ENCODE measurements at places on chromosomes 13 and 19.

- DNase-seq: no peak
These were observed 15.3 kb downstream of the ATP7B start for GRCh38 chr13:51995677-51996551.

DNA sequence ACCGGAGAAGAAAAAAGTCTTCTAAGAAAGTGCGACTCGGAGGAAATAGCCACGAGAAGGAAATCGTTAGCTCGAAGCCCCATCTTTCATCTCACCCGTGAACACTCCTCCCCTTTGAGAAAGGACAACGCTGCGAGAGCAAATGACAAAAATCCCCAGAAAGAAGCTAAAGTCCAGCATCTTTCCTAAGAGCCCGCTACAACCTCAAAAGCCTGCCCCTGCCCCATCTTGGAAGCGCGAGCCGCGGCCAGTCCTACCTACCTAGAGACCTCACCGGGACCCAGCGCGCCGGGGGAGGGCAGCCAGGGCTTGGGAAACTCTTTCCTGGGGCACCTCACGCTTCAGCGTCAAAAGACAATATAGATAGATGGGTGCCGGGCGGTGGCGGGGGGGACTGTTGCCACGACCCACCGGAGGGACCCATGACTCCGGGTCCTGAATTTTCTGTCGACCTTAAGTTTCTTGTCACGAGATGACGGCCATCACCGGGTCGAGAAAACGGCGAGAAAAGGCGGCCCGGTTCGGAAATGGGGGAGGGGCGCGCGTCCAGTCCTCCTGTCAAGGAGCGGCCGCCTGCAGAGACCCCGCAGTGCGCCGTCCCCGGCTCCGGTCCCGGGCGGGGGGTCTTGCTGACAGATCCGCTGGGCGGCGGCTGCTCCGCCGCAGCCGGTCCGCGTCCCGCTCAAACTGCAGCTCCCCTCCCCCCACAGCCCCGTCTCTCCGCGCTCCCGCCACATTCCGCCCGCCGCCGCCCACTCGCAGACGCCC is 65.9 kb downstream of the KCNRG start:
- DNase-seq: peak; percentile 33

DNA sequence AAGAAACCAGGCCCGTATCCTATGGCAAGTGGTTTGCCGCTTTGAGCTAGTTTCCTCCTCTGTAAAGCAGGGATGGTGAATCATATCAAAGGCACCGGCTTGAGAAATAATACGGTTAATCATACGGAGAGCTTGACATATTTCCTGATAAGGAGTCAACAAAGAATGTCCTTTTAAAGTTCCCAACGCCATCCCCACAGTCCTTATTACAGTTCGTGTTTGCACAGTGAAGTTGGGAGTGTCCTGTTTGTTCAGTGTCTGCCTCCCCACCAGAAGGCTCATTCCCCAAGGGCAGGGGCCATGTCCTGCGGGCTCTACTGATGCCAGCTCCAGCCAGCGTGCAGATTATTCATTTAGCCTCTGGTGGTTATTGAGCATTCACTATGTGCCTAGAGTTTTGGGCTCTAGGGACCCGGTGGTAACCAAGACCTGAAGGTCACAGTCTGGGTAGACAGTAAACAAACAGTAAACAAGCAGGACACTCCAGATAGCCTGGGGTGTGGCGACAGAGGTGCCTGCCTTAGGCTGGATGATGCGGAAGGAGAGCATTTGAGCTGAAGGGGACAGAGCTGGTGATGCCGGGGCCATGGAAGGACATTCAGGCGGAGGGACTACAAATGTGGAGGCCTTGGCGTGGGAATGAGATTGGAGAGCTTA is 6.3 kb downstream of the GRAMD1A start:
- DNase-seq: no peak

DNA sequence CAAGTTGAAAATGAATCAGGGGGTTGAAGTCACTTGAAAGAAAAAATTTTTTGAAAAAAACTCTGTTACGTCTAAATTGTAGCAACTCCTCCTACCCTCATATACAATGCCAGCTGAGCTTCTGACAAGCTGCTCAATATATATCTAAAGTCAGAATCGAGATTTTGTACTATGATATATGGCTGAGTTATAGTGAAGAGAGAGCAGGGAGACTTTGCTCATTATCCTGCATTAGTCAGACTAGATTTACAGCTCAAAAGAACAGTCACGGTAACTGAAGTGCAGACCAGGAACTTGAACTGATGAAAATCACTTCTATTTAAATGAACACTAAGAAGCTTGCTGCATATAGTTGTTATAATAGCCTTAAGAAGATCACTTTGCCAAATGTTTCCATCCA is 153.1 kb downstream of the LACC1 start:
- no peak for DNase-seq

GRCh38 chr13:108126056-108126455 is 89.3 kb downstream of the LIG4 start:
- DNase-seq: no peak

GRCh38 chr13:83048419-83048818 is 833.9 kb downstream of the SLITRK1 start:
- DNase-seq: no peak

DNA sequence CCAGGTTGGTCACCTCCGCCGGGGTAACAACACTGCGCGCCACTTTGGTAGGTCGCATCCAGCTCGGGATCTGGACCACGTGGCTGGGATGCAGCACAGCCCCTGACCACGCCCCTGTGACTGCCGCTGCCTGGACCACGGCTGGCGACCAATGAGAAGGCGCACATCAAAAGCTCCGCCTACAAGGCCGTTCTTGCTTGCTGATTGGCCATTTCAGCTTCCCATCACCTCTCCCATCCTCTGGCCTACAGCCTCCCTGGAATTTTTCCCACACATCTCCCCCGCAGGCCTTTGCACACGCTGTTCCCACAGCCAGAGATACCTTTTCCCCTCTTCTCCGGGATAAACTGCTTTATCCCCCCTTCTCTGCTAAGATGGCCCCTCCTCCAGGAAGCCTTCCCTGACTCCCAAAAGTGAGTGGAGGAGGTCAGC is 12.5 kb upstream of the MAP1S start:
- DNase-seq: no peak

GRCh38 chr13:59479629-59480028 is 684.1 kb downstream of the DIAPH3 start:
- no peak for DNase-seq

- no peak for DNase-seq
These were observed 3.0 kb downstream of the C19orf67 start for GRCh38 chr19:14082675-14082960.

GRCh38 chr19:42198676-42199439 is 18.6 kb downstream of the DEDD2 start:
- DNase-seq: peak; percentile 82

- no peak for DNase-seq
These were observed 1060.5 kb downstream of the DIAPH3 start for GRCh38 chr13:59103004-59103768.

DNA sequence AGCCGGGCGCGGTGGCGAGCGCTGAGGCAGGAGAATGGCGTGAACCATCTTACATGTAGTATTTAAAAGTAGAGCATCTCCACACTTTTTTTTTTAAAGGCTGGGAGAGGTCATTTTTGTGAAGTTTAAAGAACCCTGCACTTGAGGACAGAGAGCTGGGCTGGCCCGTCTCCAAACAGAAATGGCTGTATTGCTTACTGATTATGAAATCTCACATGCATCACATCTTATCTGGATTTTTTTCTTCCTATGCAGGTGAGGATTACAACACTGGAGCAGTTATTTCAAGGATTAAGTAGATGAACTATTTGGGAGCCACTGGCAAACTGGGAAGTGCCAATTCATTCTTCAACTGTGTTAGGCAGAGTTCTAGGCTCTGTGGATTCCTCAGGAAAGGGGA is 59.5 kb downstream of the TEX26 start:
- DNase-seq: no peak

GRCh38 chr13:32734511-32734910 is 148.3 kb downstream of the PDS5B start:
- DNase-seq: no peak

DNA sequence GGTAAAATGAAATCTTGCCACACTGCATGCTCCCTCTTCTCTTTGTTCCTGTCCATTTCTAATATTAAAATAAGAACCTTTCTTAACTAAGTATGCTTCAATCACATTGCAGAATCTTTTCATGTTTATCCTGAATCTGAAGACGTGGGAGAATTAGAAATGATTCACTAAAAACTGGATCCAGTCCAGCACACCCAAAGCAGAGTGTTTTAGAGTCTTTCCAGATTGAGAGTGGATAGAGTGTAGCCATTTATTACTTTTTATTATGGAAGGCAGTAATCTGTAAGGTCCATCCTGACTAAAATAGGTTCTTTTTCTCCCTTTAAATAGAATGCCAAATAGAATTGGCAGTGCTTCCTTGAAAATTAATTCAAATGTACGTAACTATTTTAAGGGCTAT is 453.5 kb downstream of the TDRD3 start:
- no peak for DNase-seq

- DNase-seq: no peak
These were observed 134.9 kb upstream of the SPACA7 start for GRCh38 chr13:112241288-112241687.

- DNase-seq: no peak
These were observed 17.4 kb upstream of the POMP start for GRCh38 chr13:28641600-28641926.

DNA sequence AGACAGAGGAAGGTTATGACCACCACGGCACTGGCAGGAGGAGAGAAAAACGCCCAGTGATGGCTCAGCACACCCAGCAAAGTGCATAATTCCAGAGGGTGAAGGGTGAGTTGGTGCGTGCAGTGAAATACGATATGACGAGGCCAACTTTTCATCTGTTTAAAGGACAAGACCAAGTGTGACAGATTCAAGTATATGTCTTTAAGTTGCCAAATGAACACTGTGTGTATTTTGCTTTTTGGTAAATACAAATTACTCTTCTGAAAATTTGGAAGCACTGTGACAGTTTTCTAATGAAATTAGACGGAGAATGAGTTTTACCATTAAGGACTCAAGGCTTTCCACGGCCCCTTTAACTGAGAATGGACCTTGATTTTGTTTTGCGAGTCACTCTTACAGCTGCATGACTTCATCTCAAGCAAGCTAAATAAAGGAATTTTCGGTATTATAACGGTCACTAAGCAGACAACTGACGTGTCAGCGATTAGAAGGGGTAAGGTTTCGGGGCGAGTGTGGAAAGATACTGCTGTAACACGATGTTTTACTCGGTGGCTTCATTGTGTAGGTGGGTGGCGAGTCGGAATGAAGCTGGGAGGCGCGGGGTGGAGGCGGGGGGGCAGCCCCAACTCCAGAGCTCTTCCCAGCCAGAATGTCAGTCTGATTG is 22.8 kb downstream of the COL4A2 start:
- no peak for DNase-seq

- DNase-seq: no peak
These were observed 585.1 kb downstream of the GPC6 start for GRCh38 chr13:93811738-93812112.

GRCh38 chr19:4367781-4368127 is 24.4 kb downstream of the MPND start:
- DNase-seq: no peak

GRCh38 chr13:28729541-28729940 is 10.8 kb upstream of the SLC46A3 start:
- no peak for DNase-seq

DNA sequence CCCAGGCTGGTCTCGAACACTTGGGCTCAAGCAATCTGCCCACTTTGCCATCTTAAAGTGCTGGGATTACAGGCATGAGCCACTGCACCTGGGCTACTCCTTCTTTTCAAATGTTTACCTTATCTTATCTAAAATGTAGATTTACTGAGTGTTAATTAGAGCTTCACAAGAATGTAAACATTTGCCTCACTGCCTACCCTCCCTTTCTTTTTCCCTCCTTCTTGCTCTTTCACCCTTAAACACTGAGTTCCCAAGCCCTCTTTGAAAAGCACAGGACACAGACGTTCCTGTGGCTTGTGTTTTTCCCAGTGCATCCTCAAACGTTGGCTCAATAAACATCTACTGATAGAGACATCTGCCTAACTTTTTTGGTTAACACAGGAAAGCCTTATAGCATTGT is 32.7 kb upstream of the CYSLTR2 start:
- no peak for DNase-seq

DNA sequence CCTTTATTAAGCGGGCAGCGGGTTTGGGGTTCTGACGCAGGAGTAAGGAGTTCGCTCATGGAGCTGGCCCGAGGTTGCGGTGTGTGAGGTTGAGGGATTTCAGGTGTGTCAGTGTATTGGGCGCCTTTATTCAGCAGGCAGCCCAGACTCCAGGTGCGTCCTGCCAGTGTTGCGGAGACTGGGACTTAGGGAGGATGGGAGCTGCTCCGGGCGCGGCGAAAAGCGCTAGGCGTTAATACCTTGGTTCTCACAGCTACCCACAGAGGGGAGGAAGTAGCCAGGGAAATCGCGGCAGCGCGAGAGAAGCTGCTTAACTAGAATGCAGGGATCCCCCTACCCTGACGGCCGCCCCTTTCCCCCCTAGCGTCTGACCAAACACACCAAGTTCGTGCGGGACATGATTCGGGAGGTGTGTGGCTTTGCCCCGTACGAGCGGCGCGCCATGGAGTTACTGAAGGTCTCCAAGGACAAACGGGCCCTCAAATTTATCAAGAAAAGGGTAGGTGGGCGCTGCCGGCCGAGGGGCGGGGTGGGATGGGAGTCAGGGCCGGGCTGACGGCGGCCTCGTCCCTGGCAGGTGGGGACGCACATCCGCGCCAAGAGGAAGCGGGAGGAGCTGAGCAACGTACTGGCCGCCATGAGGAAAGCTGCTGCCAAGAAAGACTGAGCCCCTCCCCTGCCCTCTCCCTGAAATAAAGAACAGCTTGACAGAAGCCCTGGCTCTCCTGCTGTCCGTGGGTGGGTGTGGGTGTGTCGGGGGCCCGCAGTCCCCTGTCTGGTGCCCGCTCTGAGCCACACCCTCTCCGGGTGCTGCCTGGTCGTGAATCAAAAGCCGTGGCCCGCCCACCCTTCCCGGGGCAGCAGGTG is 1.1 kb downstream of the RPL36 start:
- no peak for DNase-seq

- no peak for DNase-seq
These were observed 11.0 kb downstream of the IFNL1 start for GRCh38 chr19:39307046-39307821.

DNA sequence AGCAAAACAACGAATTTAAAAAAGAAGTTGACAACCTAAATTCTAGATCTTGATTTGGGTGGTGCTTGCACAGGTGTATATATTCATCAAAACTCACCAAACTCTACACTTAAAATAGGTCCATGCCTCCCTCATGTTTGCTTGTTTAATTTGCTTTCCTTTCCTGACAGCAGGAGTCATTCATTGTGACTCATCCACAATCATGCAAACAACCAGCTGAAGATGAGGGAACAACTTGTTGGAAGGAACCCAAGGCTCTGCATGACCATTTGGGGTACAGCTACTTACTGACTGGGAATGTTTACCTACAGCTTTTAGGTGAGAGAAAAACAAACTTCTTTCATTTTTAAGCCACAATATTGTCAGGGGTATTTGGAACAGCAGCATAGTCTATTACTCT is 96.6 kb downstream of the RXFP2 start:
- DNase-seq: no peak

GRCh38 chr13:78600280-78600883 is 3.0 kb downstream of the POU4F1 start:
- no peak for DNase-seq

DNA sequence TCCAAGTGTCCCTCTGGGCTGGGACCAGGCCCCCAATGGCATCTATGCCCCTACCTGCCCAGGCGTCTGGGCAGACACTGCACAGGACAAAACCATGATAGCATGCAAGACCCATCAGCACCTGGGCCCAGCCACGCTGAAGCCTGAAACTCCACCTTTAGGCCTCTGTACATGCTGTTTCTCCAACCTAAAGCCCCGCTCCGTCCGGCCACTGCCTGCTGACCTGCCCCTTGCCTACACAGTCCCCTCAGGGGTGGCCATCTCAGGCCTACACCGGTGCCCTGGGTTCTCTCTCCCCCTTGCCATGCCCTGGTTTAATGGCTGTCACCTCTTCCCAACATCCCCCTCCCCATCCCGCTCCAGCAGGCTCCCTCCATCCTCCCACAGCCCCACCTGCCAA is 15.3 kb downstream of the GJA3 start:
- no peak for DNase-seq

All from T-cell (primary cell).